H9 (cell line): ENCODE measurements at places on chromosomes 4 and X. TPM values are rescaled to one million over a fixed set of nuclear protein-coding genes. Genes with fewer than 3 reads are reported as not detected.

- DNase-seq, result no peak
These were observed 113.3 kb upstream of the CPEB2 start for GRCh38 chr4:14888790-14889572.

DNA sequence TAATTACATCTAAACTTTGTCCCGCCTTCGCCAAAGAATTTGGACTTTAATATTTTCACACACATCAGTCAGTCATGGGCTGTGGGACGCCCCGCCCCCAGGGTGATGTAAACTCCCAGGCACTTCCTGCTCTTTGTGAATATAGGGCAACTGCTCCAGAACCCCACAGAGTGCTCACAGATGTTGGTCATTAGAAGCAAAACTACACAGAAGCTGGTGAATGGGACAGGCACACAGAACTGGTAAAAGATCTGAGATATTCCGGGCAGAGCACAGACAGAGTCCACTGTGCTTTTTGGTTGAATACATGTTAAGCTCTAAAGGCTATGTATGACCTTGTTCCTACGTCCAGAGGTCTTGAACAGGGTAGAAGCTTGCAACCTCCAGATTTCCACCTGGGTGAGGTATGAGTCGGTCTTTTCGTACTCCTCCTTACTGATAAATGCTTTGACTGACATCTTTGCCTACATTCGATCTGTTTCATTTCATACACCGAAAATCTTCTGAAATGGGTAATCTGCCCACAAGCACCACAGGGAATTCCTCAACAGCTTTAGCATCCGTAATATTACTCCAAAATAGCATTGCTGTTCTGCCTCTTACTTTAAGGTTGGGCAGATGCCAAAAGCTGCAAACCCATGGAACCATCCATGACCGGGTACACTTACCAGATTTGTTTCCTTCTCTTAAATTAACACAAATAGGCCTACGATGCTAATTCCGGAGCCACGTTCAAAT lies 144.6 kb downstream of the AMELX start:
- no peak for DNase-seq

DNA sequence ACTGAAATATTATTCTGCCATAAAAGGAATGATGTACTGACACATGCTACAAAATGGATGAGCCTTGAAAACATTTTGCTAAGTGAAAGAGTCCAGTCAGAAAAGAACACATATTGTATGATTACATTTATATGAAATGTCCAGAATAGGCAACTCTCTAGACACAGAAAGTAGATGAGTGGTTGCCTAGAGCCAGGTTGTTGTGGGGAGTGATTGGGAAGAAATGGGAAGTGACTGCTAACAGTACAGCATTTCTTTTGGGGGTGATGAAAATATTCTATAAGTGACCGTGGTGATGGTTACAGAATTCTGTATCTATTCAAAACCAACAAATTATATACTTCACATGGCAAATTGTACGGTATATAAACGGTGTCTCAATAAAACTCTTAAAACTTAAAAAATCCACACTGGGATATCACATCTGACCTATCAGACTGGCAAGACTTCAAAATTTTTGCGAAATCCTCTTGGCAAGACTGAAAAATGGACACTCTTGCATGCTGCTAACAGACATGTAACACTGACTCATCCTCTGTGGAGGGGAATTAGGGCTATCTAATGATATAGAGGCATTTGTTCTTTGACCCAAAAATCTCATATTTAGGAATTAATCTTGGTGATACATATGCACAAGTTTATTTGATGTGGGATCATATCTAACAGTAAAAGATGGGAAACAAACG lies 71.8 kb downstream of the FAM13A start:
- no peak for DNase-seq

Gene TRPC5OS
- total RNA-seq, result not detected in 2 replicates

DNA sequence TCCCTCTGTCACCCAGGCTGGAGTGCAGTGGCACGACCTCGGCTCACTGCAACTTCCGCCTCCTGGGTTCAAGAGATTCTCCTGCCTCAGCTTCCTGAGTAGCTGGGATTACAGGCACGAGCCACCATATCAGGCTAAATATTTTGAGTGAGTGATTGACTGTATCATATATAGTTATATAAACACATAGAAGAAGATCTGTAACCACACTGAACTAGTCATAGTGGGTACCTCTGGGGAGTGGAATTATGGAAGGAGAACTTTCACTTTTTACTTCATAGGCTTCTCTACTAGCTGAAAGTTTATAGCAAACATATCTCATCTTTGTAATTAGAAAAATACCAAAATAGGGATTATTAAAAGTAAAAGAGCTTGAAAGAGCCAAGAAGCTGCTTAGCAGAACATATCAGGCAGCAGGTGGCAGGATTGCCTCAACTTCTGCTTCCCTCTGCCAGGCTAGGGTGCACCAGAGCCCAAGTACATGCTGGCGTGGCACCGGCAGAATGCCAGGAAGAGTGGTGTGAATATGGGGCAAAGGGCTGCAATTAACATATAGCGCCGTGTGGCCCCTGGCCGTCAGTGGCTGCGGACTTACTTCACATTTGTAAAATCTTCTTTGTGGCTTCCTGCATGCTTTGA lies 39.5 kb upstream of the CD40LG start:
- DNase-seq, result peak; percentile 30

DNA sequence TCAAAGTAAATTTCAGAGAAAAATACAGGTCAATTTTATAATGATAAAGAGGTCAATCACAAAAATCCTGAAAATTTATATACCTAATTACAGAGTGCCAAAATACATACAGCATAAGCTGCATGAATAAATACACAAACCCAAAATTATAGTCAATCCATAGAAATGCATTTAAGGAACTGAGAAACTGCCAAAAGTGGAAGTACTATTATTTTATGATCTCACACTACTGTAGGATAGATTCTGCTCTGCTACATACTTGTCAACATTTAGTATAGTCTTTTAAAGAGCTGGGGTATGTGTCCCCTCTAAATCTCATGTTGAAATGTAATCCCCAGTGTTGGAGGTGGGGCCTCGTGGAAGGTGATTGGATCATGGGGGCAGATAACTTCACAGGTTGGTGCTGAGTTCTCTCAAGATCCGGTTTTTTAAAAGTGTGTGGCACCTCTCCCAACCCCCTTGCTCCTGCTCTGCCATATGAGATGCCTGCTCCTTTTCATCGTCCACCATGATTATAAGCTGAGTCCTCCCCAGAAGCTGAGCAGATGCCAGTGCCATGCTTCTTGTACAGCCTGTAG lies 31.8 kb downstream of the CHIC2 start:
- no peak for DNase-seq
